Fibroblast of gingiva (primary cell): ENCODE measurements at places on chromosomes 13 and 19.

DNA sequence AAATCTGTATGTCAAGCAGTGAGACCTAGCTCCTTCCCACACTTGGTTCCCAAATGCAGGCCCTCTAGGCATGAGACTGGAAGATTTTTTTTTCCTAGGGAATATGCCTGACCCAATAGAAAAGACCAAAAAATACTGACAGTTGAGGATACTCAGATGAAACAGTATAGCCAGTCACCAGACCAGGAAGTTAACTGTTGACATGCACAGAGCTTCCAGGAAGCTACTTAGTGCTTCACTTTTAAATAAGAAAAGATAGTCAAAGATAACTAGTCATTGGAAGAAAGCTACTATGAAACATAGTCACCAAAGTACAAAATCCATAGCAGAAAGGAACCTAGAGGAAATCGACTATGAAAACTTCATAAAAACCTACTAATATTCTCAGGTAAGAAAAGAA lies 32.3 kb downstream of the BRCA2 start:
- no peak for DNase-seq

DNA sequence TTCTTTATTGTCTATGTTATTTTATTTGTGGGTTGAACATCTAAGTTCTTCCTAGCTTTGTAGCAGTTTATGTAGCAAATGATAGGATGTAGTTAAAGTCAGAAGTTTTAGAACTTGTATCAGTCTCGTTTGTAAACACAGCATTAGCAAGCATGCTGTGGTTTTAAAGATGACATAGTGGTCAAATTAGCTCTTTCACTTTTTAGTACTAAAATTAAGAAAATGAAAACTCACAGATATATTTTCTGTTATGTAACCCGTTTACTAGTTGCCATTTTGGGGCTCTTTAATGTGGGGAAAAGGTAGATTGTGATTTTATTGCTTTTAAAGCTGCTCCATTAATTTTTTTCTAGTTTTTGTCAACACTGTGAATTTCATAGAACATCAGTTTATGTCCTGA lies 216.5 kb downstream of the PCCA start:
- no peak for DNase-seq

DNA sequence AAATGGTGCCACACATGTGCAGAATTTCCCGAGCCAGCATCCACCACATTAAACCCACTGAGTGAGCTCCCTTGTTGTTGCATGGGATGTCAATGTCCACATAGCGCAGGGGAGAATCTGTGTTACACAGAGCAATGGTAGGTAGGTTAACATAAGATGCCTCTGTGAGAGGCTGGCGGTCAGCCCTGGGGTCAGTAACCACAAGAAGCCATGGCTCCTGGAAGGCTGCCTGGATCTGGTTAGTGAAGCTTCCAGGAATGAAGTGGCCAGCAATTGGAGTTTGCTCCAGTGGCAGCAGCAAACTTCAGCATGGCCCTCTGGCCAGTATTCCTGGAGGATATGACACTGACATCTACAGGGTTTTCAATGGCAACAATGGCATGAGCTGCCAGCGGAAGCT lies 37.0 kb upstream of the PCDH9 start:
- peak; percentile 17 for DNase-seq

DNA sequence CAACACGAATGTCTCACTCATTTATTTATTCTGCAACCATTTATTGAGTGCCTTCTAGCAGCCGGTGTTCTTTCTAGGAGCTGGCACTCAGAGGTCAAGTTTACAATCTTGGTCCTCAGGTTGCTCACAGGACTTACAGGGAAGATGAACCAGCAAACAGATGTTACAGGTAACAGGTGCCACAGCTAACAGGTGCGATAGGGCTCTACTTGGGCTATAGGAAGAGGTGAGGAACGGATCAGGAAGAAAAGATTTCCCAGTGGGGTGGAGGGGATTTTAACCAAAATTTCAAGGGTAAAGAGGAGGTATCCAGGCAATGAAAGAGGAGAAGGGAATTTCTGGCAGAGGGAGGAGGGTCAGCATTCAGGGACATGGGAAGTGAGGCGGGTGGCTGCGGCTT lies 87.3 kb upstream of the FARP1 start:
- DNase-seq = no peak

GRCh38 chr19:53808710-53809125 lies 15.4 kb downstream of the NLRP12 start:
- DNase-seq = peak; percentile 41

DNA sequence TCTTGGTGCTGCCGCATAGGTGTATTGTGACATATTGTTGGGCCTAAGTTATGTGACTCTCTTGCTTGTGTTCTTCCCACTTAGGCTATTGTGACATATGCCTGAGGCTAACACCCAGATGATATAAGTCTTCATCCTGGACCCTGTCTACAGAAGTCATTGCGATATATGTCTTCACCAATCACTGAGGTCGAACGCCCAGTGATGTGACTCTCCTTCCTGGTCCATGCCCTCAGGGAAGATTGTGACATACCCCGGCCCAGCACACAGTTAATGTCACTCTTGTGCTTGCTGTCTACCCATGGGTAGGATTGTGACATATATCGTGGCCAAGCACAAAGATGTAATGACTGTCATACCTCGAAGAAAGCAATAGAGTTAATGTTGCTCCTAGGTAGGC lies 16.9 kb upstream of the ZNF730 start:
- no peak for DNase-seq

DNA sequence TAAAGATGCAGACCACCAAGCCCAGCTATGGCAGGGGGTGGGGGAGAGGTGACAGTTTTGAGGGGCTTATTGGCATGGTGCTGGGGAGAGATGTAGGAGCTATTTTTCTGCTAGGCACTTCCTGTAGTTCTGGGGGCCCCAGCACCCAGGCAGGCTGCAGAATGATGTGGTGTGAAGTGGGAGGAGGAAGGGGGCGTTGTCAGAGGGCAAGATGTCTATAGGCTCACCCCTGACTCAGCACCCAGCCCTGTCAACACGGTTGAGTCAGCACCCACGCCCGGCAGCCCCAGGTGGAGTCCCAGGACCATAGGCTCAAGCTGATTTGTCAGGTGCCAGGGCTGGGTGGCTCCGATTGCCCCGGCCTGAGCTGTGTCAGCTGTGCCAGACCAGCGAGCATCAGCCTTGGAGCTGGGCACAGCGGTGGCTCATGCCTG lies 5.8 kb downstream of the KLF2 start:
- DNase-seq = no peak

GRCh38 chr19:43634068-43634467 lies 5.6 kb downstream of the CADM4 start:
- no peak for DNase-seq

- DNase-seq = no peak
These were observed 50.9 kb upstream of the C13orf46 start for GRCh38 chr13:114024603-114025404.

DNA sequence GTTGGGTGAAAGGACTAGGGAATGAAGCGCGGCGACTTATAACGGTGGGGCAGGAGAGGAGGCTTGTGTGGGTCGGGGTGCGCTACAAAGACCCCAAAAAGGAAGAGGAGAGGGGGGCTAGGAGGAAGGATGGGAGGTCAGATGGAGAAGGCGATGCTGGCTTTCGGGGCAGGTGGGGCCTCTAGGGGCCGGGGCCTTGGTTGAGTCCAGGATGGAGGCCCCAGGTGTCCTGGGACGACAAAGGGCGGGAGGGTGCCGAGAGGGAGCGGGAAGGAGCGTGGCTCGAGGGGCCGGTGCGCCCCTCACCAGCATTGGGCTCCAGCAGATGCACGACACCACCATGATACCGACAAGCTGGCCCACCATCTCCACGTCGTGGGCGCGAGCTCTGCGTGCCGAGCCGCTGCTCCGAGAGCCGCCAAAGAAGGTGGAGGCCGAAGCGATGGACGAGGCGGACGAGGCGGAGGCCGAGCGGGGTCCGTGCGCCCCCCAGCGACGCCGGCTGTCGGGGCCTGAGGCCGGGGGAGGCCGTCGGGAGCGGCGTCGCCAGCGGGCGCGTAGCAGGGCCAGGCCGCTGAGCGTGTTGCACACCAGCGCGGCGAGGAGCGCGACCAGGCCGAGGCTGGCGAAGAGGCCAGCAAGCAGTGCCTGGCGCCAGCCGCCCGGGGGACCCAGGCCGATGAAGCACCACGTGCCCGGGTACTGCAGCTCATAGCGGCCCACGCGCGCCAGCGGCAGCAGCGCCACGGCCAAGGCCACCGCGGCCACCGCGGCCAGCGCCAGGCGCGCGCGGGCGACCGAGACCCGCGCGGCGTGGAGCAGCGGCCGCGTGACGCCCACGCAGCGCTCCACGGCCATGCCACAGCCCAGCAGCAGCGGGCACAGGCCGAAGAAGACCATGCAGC lies 1.8 kb downstream of the PTGER1 start:
- DNase-seq = no peak

DNA sequence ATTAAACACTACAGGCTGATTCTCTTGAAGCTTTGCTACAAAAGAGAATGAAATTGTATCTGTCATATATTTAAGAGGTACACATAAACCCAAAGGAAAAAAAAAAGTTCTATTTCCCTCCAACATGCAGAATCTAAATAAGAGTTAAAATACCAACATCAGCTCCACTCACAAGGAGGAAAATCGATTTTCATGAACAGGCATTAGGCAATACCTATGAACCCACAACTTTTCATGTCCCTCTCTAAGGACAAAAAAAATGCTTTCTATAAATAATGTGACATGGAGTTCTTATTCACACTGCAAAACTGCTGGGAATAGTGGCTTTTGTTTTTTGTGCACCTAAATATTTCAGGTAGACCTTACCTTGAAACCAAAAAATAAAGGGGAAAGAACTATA lies 192.5 kb downstream of the KLF12 start:
- DNase-seq = no peak

- peak; percentile 57 for DNase-seq
These were observed 14.7 kb downstream of the SMARCA4 start for GRCh38 chr19:10975374-10976130.

GRCh38 chr19:17658666-17659065 lies 29.5 kb downstream of the UNC13A start:
- DNase-seq = peak; percentile 46

DNA sequence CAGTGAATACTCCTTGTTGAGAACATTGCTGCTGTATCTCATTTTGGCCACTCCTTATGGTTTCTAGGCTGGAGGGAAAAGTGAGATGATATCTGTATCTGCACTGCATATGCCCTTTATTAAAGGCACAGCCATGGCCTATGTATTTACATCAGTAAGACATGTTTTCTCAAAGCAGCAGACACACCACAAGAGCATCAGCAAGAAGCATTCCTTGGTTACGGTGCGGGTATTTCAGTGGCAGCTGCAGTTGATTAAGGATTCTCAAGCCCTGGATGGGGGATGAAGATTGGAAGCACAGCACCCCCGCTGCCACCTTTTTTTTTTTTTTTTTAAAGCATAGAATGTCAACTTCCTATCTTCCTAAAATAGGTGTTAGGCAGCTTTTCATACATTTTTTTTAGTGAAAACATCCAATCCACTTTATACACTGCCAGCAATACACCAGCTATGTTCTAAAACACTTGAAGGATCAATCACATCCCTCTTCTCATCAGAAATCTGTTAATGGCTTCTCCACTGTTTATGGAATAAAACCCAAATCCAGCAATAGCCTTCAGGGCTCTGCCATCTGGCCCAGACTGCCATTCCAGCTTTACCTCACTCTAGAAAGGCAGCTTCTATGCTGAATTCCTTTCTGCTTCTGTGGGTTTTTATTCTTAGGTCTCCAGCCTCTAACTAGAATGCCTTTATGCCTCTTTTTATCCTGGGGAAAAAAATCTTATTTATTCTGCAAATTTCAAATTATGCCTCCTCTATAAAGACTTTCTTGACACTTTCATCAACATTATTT lies 331.0 kb downstream of the DNAJC15 start:
- DNase-seq = no peak

- no peak for DNase-seq
These were observed 1793.2 kb upstream of the PCDH20 start for GRCh38 chr13:63208826-63209225.

- DNase-seq = no peak
These were observed 5.5 kb upstream of the POU4F1 start for GRCh38 chr13:78608688-78609463.

GRCh38 chr19:13761423-13761822 lies 2.9 kb upstream of the MRI1 start:
- no peak for DNase-seq

GRCh38 chr13:95553581-95554385 lies 1.3 kb downstream of the CLDN10 start:
- no peak for DNase-seq

- DNase-seq = no peak
These were observed 35.0 kb downstream of the VASP start for GRCh38 chr19:45542234-45542668.

DNA sequence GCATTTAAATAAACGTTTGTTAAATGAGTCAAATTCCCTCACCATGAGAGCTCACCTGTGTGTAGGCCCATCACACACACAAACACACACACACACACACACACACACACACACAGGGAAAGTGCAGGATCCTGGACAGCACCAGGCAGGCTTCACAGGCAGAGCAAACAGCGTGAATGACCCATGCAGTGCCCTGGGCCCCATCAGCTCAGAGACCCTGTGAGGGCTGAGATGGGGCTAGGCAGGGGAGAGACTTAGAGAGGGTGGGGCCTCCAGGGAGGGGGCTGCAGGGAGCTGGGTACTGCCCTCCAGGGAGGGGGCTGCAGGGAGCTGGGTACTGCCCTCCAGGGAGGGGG lies 8.5 kb upstream of the CEACAM5 start:
- no peak for DNase-seq

- DNase-seq = no peak
These were observed 953 bp downstream of the RLN3 start for GRCh38 chr19:14028901-14029300.

DNA sequence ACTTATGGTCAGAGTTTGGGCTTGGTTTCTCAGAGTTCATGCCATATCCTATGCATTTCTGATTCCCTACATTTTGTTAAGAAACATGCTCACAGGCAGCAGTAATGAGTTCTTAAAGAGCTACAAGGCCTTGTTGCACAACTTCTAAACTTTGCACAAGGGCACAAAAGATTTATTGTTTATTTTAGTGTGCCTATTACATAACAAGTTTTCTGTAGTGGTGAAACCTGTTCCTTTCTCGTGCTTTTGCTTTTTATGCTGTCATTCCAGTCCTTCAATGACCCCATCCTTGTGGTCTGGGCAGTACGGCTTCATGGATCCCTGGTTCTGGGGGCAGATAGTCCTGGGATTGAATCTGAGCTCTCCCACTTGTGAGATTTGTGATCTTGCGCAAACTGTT lies 17.8 kb downstream of the ZNF507 start:
- peak; percentile 58 for DNase-seq

GRCh38 chr13:75092143-75092542 lies 389.8 kb downstream of the TBC1D4 start:
- DNase-seq = no peak

DNA sequence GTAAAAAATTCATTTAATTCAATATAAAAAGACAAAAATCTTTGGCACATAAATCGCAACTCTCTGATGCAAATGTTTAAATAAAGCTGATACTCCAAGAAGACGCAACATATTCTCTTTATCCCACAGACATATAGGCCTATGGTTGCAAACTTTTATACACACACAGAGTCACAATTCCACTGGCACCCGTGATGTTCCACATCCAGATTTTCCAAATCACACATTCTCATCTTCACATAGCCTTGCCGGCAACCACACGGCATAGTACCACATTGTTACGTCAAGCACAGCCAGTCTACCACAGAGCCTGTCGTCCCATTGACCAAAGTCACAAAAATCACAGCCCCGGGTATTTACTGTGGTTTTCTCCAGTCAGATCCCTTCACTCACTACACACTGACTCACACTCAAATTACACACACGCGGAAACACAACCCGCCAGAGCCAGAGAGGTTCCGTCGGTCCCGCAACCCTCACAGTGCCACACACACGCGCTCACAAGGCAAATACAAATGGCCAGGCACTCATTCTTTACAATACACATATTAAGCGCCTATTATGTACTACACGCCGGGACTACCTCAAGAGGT lies 546 bp upstream of the ZNF546 start:
- DNase-seq = peak; percentile 45
